ENCODE measurements at places on chromosomes 13 and 19.

- DNase-seq: no peak
Measured at GRCh38 chr13:94854688-94855087, 142.3 kb upstream of the SOX21 start.

DNA sequence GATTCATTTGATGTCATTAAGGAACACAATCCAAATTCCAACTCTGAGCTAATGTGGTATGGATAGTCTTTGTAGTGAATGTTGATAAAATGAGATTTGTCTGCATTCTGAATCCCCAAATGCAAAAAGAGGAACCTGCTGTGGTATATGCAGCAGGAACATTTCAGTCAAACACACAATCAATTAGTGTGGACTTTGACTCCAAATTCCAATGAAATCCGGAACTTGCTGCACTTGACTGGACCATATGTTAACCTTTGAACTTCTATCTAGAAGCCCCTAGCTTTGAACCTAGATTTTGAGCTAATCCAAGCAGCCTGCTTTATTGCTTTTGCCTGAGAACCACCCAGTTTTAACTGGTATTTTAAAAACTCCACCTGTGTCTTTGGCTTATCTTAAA is 341.3 kb downstream of the SPRY2 start:
- no peak for DNase-seq

- peak; percentile 63 for DNase-seq
Measured at GRCh38 chr19:58346961-58347929, 6.0 kb downstream of the A1BG start.

- DNase-seq: no peak
Measured at GRCh38 chr13:100547791-100548201, 40.8 kb downstream of the GGACT start.

DNA sequence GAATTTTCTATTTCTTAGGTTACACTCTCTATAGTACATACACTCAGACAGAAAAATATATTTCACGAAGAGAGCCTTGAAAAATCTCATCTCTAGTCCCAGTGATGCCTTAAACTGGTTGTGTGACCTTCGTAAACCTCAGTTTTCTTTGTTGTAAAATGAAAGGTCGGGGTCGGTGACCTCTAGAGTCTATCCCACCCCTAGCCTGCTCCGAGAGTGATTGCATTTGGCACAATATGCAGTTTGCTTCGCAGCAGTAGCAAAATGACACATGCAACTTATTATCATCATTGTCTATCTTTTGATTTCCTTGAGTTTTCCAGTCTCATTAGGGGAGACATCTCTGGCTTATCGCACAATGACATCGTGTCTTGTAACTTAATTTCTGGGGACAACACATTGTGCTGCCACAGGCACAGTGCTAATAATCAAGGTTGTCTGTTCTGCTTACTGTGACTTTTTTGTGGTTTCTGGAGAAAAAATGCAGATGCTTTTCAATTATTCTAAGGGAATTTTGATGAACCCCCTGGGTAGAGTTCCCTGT is 115.0 kb downstream of the GGACT start:
- peak; percentile 12 for DNase-seq

DNA sequence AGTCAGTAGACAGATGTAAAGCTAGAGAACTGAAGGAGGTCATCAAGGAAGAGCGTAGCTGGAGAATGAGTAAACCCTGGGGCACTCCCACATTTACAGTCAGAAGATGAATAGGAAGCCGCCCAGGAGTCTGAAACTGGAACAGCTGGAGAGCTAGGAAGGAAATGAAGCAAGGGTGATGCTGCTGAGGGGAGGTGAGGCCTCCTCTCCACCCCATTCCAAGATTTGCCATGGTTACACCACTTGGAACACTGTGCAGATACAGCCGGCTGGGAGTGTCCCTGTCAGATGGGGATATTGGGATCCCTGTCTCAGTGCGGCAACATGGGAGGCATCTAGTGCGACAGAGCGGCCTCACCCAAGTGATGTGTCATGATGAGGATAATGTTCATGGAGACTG is 51.8 kb upstream of the GPI start:
- no peak for DNase-seq

DNA sequence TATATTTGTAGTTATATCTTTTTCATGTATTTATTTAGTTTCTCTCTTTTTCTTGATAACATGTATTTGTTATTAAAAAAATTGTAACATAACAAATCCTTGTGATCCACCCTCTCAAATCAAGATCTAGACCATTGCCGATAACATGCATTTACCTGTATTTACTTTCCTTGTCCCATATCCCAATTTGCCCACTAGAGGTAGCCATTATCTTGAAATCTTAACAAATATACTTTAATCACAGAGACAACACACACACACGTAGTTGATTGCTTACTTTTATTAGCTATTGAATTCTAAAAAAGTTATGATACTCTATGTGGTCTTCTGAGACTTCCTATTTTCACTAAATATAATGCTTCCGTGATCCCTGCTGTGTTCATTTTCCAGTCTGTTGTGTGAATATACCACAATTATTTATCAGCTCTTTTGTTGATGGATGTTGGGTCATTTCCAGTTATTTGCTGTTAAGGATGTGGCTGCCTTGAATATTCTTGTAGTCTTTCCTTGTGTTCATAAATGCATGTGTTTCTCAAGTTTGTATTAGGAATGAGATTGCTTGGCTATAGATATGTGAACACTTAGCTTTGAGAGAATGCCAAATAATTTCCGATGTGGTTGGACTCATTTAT is 31.3 kb upstream of the ZMYM2 start:
- DNase-seq: no peak

- DNase-seq: no peak
Measured at GRCh38 chr13:25973085-25973484, 78.7 kb downstream of the SHISA2 start.

DNA sequence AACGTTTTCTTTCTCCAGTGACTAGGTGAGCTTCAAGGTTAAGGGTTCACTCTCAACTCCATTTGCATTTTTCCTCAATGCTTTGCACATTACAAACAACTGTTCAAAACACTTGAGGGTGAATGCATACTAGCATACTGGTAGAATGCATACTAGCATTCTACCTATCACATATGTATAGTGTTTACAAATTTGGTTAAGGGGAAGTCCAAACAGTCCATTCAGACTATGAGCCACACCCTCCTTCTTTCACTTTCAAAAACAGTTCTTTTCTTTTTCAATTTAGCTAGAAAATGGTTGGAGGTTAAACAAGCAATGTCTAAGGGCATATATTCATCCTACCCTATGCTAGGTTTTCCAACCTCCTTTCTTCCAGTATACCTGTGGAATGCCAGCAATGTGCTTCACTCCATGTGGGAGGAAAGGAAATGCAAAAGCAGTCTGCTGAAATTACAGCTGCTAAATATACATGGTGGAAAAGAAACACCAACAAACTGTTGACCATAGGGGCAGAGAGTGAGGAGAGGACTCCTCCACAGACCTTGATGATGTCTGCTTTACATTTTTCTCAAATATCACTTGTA is 102.6 kb downstream of the DOCK9 start:
- DNase-seq: no peak

- no peak for DNase-seq
Measured at GRCh38 chr13:41273831-41274441, 10.6 kb upstream of the MTRF1 start.

DNA sequence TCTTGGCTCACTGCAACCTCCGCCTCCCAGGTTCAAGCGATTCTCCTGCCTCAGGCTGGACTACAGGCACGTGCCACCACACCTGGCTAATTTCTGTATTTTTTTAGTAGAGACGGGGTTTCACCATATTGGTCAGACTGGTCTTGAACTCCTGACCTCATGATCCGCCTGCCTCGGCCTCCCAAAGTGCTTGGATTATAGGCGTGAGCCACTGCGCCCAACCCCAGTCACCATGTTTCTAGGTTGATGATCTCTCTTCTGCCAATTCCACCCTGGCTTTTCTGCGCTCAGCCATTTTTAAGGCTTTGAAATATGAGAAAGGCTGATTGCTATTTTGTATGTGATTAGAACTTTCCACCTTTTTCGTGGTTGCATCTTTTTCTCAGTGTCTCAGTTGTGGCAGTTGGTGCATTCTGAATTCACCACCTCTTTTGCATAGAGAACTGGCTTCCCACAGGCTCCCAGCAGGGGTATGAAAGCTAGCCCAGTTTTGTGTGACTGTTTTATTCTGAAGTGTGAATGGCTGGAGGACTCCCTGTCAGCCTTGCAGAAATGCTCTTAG is 15.5 kb downstream of the CEACAM1 start:
- DNase-seq: no peak

GRCh38 chr19:18058208-18059009 is 28.3 kb downstream of the IL12RB1 start:
- peak; percentile 85 for DNase-seq

- no peak for DNase-seq
Measured at GRCh38 chr13:31198519-31198918, 1.3 kb upstream of the B3GLCT start.

- no peak for DNase-seq
Measured at GRCh38 chr13:110485604-110486003, 75.9 kb downstream of the RAB20 start.

- DNase-seq: no peak
Measured at GRCh38 chr19:48946463-48947257, 8.0 kb upstream of the BAX start.

- peak; percentile 15 for DNase-seq
Measured at GRCh38 chr13:19618977-19619376, 14.5 kb upstream of the MPHOSPH8 start.
